ENCODE measurements at places on chromosomes 5 and 9.

DNA sequence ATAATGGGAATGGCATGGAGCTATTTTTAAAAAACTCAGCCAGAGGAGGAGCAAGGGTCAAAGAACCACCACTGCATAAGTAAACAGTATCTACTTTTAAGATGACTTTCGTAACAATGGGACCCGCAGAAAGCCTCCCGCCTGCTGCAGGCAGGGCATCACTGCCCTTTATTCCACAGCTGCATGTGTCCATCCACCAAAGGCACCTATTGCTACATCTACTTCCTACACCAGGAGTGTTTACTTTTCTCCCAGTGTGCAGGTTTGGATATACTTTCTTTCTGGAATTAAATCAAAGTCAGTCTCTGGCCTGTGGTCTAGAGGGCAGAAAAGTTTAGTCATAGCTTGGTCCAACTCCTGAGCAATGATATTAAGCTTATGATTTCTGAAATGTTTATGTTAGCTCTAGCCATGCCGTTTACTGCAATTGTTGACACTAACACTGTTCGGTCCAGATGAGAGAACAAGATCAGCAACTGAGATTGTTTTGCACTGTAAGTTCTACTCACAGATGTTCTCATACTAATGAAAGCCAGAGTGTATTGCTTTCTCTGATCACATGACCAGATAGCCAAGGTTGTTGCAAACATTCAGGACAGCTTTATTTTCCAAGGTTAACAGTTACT lies 391.5 kb downstream of the FGF10 start:
- no peak for DNase-seq

- DNase-seq = no peak
These were observed 37.6 kb downstream of the STC2 start for GRCh38 chr5:173290477-173291131.

DNA sequence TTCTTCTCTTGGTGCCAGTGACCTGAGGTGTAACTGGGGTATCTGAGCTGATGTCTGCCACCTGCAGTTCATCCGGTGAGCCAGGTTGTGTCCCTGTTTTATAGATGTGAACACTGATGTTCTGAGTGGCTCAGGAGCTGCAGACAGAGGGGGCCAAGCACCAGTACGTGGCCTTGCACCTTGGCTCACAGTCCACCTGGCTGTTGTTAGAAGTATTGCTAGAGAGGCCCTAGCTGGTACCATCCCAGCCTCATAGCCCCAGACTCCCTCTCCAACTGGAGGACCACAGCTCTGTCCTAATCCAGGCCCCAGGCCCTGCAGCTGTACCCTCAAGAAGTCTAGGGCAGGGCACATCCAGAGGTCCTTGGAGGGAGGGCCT lies 16.2 kb downstream of the PHF2 start:
- no peak for DNase-seq

- no peak for DNase-seq
These were observed 2.3 kb upstream of the IL17B start for GRCh38 chr5:149381261-149381985.

- no peak for DNase-seq
These were observed 237.8 kb downstream of the PAPPA start for GRCh38 chr9:116391306-116391900.

- DNase-seq = no peak
These were observed 45.8 kb downstream of the TMOD1 start for GRCh38 chr9:97547098-97547829.

- DNase-seq = no peak
These were observed 349.2 kb downstream of the GADD45G start for GRCh38 chr9:89953824-89954615.
